ENCODE measurements at places on chromosomes 11 and 22. TPM values are rescaled to one million over a fixed set of nuclear protein-coding genes. Genes with fewer than 3 reads are reported as not detected.

DNA sequence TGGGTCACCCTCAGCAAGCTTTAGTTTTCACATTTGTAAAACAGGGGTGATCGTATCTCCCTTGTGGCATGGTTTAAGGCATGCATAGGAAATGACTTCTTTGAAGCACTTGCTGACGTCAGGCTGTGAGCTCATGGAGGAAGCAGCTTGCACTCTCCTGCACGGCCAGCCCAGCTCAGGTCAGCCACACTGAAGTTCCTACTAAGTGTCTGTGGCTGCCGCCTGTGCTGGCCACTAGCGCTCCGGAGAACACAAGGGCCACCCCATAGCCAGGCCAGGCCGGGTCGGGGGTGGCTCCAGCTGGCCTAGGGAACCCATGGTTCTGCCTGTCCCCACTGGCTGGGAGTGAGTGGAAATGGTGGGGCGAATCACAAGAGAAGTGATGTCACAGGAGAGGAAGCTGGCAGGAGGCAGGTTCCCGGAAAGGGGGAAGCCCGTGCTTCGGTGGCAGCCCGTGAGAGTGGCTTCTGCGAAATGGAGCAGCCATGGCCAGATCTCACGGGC, 28.2 kb downstream of the KCTD17 start:
- no peak for DNase-seq

The SMTNL1 gene
- 0.16 TPM for total RNA-seq

GRCh38 chr11:62771144-62772021, at the start of gene TAF6L:
Gene TAF6L (plus strand): TSS chr11:62771396. CDS start chr11:62775784, 4,388 bp downstream.
- DNase-seq: peak; percentile 93

DNA sequence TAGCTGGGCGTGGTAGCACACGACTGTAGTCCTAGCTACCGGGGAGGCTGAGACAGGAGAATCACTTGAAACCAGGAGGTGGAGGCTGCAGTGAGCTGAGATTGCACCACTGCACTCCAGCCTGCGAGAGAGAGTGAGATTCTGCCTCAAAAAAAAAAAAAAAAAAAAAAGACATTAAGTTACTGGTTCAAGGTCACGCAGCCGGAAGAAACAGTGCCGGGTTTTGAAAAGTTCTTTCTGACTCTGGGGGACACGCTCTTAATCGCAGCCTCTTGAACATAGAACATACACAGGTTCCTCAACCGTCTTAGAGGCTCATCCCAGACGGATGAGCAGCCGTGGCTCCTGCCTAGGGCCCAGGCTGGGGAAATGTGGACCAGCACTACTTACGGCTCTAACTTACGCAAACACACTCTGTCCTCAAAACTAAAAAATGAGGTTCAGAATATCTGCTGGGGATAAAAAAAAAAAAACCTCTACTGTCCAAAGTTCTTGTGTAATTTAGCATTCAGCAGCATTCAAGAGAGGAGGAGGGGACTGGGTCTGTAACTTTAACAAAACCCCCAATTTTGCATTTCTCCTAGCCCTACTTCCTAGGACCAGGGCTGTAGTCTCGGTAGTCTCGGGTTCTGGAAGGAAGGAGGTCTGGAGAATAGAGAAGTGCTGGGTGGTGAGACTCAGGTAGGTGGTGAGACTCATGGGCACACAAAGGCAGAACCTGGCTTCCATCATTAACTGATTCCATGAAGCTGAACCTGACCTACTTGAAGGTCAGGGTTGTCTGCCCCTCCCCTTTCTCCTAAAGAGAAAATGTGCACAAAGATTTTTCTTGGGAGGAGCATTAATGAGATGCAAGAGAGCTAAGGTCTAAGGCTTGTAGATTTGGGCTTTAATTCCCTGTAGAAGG, 6.0 kb downstream of the SPTBN2 start:
- no peak for DNase-seq

GRCh38 chr11:65615950-65616574, 486 bp downstream of the PCNX3 start:
- no peak for DNase-seq

DNA sequence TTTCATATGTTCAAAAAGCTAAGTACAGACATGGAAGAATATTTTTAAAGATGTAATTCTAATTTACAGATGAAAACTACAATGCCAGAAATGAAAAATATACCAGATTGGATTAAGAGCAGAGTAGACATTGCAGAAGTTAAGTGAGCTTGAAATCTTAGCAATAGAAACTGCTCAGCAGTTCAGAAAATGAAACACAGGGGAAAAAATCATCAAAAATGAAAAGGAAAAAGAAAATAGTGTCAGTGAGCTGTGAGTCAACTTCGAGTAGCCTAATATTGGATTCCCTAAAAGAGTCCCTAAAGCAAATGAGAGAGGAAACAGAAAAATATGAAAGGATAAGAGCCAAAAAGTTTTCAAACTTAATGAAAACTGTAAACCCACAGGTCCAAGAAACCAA, 25.8 kb upstream of the IL10RA start:
- DNase-seq: no peak

DNA sequence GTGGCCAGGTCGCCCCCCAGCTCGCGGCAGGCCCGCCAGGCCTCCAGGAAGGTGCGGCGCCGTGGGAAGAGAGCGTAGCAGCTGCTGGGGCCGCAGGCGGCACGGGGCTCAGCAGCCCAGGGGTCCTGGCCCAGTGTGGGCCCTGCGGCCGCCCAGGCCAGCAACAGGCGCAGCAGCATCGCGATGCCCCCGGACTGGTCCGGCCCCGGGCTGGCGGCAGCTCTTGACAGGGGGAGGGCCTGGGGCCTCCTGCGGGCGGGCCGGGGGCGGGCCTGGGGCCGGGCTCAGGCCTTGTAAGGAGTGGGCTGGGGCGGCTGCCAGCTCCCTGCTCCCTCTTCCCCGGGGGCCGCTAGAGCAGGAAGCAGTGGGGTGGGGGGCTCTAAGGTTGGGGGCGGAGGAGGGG, at the start of gene CD248:
Gene CD248, minus strand, starts transcription at position 196 of the 403 bp plus-strand sequence. Its CDS starts 17 bp downstream, at position 179.
- DNase-seq: no peak

DNA sequence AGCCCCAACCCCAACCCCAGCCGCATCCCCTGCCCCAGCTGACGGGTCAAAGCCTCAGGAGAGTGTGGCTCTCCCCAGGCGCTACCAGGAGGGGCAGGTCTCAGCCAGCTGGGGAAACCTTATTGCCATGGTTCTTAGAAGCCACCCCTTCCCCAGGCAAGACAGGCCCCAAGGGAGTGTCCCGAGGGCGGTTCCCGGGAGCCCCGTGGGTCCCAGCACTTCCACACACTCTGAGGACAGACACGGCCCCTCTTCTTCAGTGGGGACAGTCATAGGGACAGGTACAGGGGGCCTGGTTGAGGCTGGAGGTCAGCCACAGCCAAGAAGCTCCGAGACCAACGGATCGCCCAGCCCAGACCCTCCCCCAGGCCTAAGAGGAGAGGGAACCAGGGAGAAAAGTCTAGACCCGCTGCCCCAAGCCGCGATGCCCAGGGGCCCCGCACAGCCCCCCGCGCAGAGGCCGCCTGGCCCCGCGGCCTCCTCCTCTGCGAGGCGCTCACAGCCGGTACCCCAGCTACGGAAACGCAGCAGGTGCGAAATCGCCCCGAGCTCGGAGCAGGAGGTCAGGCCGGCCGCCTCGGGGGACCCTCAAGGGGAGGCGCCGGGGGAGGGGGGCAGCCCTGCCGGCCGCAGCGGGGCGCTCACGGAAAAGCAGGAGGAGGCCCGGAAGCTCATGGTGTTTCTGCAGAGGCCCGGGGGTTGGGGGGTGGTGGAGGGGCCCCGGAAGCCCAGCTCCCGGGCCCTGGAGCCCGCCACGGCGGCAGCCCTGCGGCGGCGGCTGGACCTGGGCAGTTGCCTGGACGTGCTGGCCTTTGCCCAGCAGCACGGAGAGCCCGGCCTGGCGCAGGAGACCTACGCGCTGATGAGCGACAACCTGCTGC, 2.6 kb downstream of the KLHDC7B start:
- no peak for DNase-seq

DNA sequence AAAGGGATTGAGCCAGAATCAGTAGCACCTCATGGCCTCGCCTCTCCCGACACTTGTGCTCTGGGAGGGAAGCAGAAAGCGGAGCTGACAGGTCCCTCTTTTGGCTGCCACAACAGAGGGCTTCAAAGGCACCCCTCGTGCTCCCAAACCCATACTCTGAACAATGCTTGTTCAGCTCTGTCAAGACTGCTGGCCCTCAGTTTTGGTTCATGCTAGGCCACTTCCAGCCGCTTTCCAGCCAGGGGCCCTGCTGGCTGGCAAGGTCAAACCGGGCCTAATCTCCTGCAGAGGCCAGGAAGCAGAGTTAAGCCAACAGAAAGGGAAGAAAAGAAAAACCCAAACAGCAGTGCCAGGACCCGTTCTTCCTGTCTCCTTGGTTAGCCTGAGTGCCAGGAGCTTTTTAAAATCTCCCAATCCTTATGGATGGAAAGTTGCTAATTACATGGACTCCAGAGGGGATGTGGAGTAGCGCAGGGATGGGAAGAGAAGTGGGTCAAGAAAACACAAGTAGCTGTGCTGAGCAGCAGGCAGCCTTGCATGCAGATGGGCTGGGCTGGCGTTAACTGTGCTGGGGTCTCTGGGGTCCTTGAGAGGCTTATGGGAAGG, 150.6 kb downstream of the GRIK4 start:
- DNase-seq: no peak

- no peak for DNase-seq
Measured at GRCh38 chr11:211295-211694, 3.8 kb downstream of the RIC8A start.

The OR6T1 gene
- not detected for total RNA-seq

DNA sequence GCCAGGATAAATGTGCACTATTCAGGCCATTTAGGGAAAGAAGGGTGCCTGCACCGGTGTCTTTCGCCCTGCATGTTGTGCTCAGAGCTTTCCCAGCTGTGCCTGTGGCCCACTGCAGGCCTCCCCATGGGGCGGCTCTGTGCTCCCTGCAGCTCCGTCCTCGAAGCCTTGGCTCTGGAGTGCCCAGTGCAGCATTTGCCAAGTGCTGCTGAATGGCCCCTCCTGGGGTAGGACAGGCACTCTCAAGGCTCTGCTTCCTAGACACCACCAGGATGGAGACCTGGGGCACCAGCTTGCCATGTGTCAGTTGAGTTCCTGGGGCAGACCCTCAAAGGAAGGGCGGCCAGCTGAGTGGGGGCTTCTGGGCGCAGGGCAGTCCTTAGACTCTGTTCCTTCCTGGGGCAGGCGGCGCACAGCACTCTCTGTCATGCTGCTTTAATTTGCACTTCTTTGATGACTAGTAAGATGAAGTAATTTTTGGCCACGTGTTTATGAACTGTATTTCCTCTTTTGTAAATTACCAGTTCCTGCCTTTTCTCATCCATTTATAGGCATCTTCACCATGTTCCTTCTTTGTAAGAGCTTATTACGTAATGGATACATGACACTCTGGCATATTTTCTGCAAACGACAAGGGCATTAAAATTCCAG, 32.1 kb upstream of the GNB1L start:
- DNase-seq: no peak

GRCh38 chr11:125663910-125664309, 16.7 kb downstream of the ACRV1 start:
- no peak for DNase-seq

The MMP7 gene
- total RNA-seq: 18.9 TPM

DNA sequence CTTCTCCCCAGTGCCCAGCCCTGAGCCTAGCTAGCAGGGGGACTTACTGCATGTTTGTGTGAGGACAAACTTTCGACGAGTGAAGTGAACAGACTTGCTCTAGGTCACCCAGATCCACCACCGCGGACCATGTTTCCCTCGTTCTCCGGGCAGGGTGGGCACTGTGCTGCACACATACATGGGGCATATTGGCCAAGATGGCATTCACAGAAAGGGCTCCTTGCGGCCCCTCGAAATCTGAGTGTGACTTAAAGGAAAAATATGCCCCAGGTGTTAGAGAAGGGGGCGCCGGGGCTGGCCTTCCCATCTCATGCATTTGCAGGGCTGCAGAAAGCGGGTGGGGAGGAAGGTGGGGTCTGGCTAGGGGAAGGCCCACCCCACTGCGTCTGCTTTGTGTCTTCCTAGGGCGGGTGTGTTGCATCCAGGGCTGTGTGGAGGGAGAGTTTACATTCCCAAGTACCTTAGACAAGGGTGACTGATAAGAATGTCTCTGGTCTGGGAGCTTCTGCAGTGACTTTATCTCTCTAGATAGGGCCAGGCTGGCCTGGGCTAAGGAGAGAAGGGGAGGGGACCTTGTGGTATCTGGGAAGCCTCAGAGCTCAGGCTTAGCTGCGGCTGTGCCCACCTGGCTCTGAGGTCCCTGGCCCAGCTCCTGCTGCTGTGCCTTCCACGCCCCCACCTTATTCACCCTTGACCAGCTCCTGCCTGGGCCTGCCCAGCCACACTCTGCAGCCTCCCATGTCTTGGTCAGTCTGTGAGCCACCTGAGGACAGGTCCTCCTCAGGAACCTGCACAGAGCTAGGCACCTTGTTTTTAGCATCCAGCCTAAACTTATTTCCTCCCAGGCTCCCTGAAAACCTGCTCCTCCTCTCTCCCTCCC, 45.8 kb downstream of the LRRC32 start:
- no peak for DNase-seq

DNA sequence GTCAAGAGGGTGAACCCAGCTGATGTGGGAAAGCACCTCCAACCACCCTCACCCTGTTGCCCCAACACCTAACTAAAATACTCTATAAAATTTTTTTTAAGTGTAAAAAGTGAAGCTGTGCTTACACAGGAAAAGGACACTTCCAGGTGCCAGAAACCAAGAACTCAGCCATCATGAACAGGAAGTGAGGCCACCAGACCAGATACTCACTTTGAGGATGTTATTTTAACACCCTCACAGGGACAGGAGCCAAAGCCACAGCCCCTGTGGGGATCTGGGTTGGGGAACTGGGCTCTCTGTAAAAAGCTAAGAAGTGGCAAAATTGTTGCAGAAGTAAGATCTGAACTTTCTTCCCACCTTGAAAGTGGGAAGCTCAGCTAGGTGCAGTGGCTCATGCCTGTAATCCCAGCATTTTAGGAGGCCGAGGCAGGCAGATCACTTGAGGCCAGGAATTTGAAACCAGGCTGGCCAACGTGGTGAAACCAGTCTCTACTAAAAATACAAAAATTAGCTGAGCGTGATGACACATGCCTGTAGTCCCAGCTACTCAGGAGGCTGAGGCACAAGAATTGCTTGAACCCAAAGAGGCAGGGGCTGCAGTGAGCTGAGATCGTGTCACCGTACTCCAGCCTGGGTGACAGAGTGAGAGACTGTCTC, 3.8 kb downstream of the RSPH14 start:
- no peak for DNase-seq

Measured in urinary bladder (tissue), 4 donors.